ENCODE measurements at places on chromosomes 2 and 18. TPM values are rescaled to one million over a fixed set of nuclear protein-coding genes. Genes with fewer than 3 reads are reported as not detected.

DNA sequence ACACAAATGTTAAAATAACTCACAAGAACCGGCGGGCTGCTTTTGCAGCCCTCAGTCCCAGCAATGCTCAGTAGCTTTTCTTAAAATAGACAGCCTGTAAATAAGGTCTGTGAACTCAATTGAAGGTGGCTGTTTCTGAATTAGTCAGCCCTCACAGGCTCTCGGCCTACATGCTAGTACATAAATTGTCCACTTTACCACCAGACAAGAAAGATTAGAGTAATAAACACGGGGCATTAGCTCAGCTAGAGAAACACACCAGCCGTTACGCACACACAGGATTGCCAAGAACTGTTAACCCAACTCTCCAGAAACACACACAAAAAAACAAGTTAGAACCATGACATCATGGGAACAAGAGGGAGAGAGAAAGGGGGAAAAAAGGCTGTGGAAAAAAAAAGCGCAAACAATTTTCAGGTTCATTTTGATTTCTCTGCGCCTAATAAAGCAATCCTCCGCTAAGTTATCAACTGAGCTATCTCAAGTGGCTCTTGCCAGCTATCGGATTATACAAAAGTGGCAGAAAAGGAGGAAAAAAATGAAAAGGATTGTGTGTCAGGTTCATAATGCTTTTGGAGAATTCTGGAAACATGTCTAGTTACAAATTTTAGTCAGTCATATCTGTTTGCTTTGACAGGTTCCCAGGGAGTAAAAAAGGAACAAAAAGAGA lies 89.1 kb downstream of the ZEB2 start:
- DNase-seq: peak; percentile 94
- no peaks in the 10 kb centered on the region for H3K27me3 ChIP-seq
- H3K4me1 ChIP-seq: peaks cover 27% of the 10 kb centered on the region
- H3K4me3 ChIP-seq: peak overlapping the region; percentile 21
- H3K36me3 ChIP-seq: peaks cover 3% of the 10 kb centered on the region

The POU3F3 gene
- not detected for total RNA-seq

DNA sequence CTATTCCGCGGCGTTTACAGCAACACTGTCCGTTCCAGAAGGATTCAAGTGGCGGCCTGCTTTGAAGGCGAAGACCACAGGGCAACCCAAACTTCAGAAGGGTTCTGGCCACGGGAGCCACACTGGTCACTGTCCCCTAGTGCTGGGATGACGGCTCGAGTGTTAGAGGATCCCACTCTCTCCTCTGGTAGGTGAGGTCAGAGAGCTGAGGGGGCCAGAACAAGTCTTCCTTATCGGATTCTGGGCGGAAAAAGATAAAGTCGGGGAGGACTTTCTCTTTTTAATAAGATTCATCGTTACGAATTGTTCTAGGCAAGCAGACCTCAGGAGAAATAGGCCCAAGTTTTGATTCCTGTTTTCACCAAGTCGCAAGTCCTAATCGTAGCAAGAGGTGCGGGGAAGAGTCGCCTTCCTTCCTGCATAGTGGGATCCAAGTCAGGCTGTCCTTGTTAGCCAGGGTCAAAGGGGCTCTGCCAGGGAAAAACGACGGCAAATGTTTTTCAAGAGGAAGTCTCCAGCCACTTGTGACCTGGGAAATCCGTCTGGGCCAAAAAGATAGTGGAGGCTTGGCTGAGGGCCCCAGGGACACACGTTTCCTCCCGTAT lies 864 bp upstream of the MYL12A start:
- H3K4me3 ChIP-seq: peak overlapping the region; percentile 31
- no peak for DNase-seq
- H3K27ac ChIP-seq: peak overlapping the region; percentile 96
- H3K4me1 ChIP-seq: peaks cover 2% of the 10 kb centered on the region
- no peaks in the 10 kb centered on the region for H3K36me3 ChIP-seq
- H3K27me3 ChIP-seq: no peaks in the 10 kb centered on the region

DNA sequence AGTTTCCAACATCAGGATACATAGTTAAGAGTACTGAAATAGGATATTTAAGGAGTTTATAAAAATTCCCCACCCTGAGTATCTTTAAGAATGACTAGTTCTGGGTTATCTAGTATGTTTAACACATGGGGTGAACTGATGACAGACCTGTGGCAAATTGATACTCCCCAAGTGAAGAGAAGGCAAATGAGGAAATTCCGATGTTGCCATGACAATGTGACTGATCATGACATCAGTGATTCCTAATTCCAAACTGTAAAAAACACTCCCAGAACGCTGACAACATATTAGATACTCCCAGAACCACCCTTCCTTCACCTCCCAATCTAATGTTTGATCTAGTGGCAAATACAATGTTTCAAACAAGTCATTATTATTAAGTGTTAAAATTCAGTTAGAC lies 77.6 kb downstream of the RBMS1 start:
- DNase-seq: peak; percentile 68
- no peaks in the 10 kb centered on the region for H3K27me3 ChIP-seq
- peak overlapping the region; percentile 19 for H3K27ac ChIP-seq
- peaks cover 31% of the 10 kb centered on the region for H3K4me1 ChIP-seq
- no peaks in the 10 kb centered on the region for H3K36me3 ChIP-seq

DNA sequence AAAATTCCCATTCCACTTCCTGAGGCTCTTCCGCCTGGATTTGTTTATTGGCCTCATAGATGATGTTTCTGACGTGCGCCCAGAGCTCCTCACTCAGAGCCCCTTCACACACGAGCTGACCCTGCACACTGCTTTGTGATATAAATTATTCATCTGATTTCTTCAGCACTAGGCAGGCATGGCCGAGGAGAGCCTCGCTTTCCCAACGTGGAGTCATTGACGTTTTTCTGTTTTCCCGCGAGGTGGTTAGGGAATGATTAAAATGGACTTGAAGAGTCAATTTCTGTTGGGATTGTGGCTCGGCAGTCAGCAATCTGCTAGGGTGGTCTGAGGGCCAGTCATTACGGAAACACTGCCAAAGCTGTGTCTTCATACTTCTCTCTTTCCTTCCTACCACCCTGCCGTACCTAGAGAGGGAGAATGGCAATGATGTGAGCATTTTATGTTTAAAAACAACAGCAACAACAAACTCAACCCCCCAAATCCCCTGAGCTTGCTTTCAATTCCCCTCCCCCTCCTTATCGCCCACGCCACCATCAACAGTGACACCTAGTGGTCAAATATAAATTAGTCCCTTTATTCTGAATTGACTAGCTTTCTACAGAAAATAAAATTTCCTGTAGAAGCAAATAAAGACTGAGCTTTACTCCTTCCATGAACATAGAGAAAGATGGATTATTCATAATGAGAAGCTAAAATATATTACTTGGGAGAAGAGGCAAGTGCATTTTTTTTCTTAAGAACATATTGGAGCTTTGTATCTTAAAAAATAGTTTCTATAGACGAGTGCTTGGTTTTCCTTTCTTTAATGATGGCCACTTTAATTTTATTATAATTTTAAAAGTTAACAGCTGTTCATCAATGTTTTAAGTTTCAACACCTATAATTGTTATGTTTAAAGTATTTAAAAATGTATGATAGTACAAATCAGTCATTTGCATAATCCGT lies 285.1 kb downstream of the MTX2 start:
- no peaks in the 10 kb centered on the region for H3K36me3 ChIP-seq
- H3K4me1 ChIP-seq: no peaks in the 10 kb centered on the region
- H3K27me3 ChIP-seq: peaks cover 8% of the 10 kb centered on the region
- peak overlapping the region; percentile 58 for H3K4me3 ChIP-seq
- peak; percentile 66 for DNase-seq

- peak; percentile 99 for DNase-seq
- H3K27me3 ChIP-seq: no peaks in the 10 kb centered on the region
- peaks cover 4% of the 10 kb centered on the region for H3K4me1 ChIP-seq
- peak overlapping the region; percentile 55 for H3K27ac ChIP-seq
These were observed 108.7 kb downstream of the EN1 start for GRCh38 chr2:118738524-118739308.

- no peaks in the 10 kb centered on the region for H3K27me3 ChIP-seq
- no peaks in the 10 kb centered on the region for H3K4me1 ChIP-seq
- no peak for DNase-seq
- no peaks in the 10 kb centered on the region for H3K36me3 ChIP-seq
- no peak overlapping the region for H3K27ac ChIP-seq
These were observed 41.9 kb downstream of the FOSL2 start for GRCh38 chr2:28434600-28434989.

GRCh38 chr2:20148426-20148922 lies 76.5 kb downstream of the SDC1 start:
- H3K36me3 ChIP-seq: no peaks in the 10 kb centered on the region
- H3K27me3 ChIP-seq: no peaks in the 10 kb centered on the region
- H3K27ac ChIP-seq: peak overlapping the region; percentile 66
- H3K4me1 ChIP-seq: peaks cover 15% of the 10 kb centered on the region
- H3K4me3 ChIP-seq: no peak overlapping the region

GRCh38 chr18:14174706-14175085 lies 42.5 kb upstream of the ZNF519 start:
- no peak overlapping the region for H3K4me3 ChIP-seq
- no peaks in the 10 kb centered on the region for H3K4me1 ChIP-seq
- no peaks in the 10 kb centered on the region for H3K36me3 ChIP-seq

The DIPK1C gene
- not detected for total RNA-seq

- H3K27ac ChIP-seq: no peak overlapping the region
- H3K4me3 ChIP-seq: no peak overlapping the region
- no peaks in the 10 kb centered on the region for H3K27me3 ChIP-seq
- no peaks in the 10 kb centered on the region for H3K36me3 ChIP-seq
These were observed 142.1 kb upstream of the LYPD6 start for GRCh38 chr2:149188291-149188690.
